Cerebellum (tissue), 4 donors: ENCODE measurements at places on chromosomes 2 and 18.
A peak's percentile ranks its signal among the peaks of the same experiment; 100 is the strongest.

DNA sequence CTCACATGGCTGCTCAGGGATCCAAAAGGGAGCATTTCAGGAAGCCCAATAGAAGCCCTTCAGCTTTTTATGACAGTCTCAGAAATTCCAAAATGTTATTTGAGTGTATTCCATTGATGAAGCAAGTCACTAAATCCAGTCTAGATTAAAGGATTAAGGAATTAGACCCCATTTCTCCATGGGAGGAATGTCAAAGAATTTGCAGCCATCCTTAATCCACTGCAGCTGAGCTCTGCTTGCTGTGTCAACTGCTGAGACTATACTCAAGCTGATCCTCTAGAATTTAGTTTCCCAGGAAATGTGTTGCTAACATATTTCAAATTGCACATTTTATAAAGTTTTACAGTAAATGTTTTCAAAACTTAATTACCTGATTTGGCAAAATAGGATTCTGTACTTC is 28.4 kb upstream of the C2orf69 start:
- DNase-seq: no peak

- no peak for DNase-seq
Observed at GRCh38 chr2:180707175-180707883, 273.1 kb upstream of the UBE2E3 start.

DNA sequence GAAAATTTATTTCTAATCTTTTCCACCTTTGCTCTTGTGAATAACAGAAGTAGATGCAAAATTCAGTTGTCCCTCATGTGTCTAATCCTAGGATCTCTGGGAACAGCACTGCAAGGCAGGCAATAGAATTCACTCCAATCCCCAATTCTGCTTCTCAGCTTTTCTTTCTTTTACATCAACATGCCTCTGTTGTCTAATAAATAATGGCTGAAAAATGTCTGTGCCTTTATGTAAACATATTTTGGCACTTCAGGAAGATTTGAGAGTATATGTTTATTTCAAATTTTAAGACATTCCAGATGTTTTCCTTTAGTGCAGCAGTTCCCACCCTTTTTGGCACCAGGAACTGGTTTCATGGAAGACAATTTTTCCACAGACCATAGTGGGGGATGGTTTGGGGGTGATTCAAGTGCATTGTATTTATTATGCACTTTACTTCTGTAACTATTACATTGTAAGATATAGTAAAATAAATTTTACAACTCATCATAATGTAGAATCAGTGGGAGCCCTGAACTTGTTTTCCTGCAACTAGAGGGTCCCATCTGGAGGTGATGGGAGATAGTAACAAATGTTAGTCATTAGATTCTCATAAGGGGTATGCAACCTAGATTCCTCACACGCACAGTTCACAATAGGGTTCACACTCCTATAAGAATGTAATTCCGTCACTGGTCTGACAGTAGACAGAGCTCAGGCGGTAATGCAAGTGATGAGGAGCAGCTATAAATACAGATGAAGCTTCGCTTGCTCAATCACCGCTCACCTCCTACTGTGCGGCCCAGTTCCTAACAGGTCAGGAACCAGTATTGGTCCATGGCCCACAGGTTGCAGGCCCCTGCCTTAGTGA is 590.3 kb upstream of the CNTNAP5 start:
- no peak for DNase-seq

DNA sequence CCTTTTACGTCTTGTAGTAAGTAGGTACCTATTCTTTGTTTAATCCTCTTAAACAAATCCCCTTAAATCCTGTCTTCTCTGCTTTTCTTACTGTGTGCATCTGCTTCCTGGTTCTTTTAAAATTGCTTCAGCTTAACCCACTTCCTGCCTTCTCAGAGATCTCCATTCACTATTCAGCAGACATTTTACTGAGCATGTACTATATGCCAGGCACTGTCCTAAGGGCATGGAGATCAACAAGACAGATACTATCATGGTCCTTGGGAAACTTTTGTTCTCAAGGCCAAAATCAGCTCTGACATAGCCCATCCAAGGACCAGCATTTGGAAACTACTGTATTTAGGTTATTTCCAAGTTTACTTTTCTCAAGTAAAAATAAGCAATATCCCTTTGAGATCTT is 227.5 kb downstream of the TPGS2 start:
- DNase-seq: no peak

DNA sequence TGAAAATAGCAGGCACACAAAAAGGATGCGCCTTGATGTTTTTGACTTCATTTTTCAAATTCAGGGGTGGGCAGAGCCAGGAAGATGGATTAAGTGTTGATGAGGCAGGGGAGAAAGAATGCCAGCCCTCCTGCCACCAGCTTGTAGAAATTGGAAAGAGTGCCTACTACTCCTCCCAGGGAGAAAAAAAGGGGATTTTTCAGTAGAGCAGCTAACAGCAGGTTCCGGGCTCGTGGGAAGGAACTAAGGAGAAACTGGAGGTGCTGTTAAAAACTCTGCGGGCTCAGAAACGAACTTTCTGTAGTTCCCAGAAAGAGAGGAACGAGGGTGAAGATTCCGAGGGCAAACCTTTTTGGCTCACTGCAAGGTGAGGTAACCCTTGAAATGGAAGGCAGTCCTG is 100.1 kb upstream of the MCFD2 start:
- no peak for DNase-seq

- DNase-seq: no peak
Observed at GRCh38 chr2:58081000-58081399, 34.4 kb downstream of the VRK2 start.

GRCh38 chr2:213766465-213766901 is 482.2 kb downstream of the SPAG16 start:
- no peak for DNase-seq

GRCh38 chr2:68751397-68752339 is 17.1 kb downstream of the ARHGAP25 start:
- peak; percentile 53 for DNase-seq

GRCh38 chr2:46825939-46826568 is 89.6 kb downstream of the MCFD2 start:
- no peak for DNase-seq
